ENCODE measurements at places on chromosomes 16 and 17.

DNA sequence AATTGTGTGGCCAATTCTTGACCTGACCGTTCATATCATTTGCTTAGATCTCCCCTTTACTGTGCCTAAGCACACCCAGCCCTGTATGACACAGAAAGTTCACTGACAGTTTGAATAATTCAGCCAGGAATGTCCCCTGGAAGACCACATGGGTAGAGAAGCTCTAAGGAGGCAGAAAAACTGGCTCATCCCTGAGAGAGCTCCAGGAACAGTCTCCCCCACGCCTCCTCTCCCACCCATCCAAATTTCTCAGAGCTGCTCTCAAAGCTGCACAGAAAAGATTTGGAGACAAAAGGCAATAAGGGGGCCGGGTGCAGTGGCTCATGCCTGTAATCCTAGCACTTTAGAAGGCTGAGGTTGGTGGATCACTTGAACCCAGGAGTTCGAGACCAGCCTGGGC, 11.2 kb downstream of the PRAC1 start:
- no peak for DNase-seq

GRCh38 chr16:89407282-89407924, 83.0 kb downstream of the ANKRD11 start:
- DNase-seq, result no peak

GRCh38 chr17:81917565-81918332, at the start of gene SIRT7:
SIRT7 (minus strand) TSS chr17:81918176; CDS start chr17:81918131, 45 bp downstream.
- no peak for DNase-seq

DNA sequence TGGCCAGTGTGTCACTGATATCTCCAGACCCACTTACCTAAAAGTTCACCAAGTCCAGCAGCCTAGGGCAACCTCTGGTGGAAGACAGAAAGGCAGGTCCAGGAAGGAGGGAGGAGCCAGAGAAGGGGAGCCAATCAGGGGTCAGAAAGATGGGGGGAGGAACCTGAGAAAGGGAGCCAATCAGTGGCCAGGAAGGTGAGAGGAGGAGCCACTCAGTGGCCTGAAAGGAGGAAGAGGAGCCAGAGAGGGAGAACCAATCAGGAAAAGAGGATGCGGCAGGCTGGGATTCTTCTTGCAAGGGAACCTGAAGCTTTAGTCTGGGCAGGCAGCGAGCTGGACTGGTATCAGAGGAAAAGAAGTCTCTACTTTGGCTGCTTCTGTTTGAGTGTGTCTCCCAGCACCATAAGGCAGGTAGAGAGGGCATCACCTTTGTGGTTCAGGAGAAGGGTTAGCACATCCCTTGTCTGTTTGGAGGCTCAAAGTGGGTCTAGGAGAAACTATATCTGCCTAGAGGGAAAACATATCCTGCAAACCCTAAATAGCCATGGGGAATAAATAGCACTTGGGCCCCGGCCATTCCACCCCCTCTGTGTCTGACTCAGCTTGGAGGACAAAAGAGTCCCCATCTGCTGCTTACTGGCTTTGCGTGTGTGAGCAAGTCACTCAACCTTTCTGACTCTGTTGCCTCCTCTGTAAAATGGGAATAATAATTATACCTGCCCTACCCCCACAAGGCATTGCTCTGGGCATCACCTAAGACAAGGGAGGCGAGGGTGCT, 43.4 kb upstream of the CRHR1 start:
- DNase-seq, result no peak

- peak; percentile 52 for DNase-seq
Measured at GRCh38 chr17:4208238-4208637, 55.5 kb downstream of the ANKFY1 start.

- no peak for DNase-seq
Measured at GRCh38 chr17:21687136-21687953, 5.0 kb upstream of the KCNJ18 start.

DNA sequence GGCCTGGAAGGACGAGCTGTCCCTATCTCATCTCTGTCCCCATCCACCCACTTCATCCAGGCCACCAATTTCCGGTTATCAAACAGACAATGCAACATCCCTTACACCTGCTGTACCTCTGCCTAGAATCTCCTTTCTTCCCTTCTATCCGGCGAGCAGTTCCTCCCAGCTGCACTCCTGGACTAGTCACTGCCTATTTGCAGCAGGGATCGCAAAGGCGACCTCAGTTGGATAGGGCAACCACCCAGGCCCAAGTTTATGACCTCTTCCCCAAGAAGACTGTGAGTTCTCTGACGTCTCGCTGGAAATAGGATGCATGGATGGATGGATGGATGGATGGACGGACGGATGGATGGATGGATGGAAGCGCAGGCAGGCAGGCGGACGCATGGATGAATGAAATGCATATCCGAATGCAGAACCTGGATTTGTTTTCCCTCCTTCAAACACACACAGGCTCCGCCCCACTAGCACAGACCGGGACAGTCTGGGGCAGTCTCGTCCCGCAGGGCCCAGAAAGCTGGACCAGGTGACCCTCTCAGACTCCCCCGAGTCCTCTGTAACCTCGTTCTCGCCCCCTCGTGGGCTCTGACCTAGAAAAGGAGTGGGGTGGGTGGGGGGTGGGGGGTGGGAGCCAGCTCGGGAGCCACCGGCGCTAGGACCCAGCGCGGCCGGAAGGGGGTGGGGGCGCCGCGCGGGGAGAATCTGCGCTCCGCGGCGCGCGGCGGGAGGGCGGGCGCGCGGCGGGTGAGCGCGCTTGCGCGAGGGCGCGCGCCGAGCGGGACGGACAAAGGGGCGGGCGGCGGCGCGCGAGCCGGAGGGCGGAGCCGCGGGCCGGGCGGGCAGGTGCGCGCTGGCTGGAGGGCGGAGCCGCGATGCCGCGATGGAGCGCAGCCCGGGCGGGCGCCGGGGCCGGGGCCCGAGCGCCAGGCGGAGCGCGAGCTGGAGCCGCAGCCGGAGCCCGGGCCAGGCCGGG, at the start of gene SBK1:
Gene SBK1 (plus strand): TSS at position 875 of the 976 bp plus-strand sequence. CDS start 24,867 bp downstream, outside the sequence.
- no peak for DNase-seq

DNA sequence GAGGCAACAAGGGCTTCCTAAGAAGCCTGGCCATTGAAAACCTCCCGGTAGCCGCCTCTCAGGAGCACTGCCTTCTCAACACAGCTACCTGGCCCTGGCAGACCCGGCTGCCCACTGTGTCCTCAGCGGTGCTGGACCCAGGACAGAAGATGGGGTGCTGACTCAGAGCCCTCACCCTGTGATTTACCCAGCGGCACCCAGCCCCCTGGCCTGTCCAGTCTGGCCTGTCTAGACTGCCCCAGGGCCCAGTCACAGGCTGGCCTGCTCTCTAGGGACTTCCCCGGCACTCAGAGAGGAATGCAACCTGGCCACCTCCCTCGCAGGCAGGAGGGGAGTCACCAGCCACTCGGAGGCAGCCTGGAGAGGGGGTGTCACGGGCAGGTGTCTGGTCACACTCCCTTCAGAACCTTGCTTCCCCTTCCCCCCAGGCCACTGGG, 20.1 kb downstream of the PIEZO1 start:
- DNase-seq, result no peak

- no peak for DNase-seq
Measured at GRCh38 chr17:80605326-80606066, 60.9 kb downstream of the RPTOR start.

DNA sequence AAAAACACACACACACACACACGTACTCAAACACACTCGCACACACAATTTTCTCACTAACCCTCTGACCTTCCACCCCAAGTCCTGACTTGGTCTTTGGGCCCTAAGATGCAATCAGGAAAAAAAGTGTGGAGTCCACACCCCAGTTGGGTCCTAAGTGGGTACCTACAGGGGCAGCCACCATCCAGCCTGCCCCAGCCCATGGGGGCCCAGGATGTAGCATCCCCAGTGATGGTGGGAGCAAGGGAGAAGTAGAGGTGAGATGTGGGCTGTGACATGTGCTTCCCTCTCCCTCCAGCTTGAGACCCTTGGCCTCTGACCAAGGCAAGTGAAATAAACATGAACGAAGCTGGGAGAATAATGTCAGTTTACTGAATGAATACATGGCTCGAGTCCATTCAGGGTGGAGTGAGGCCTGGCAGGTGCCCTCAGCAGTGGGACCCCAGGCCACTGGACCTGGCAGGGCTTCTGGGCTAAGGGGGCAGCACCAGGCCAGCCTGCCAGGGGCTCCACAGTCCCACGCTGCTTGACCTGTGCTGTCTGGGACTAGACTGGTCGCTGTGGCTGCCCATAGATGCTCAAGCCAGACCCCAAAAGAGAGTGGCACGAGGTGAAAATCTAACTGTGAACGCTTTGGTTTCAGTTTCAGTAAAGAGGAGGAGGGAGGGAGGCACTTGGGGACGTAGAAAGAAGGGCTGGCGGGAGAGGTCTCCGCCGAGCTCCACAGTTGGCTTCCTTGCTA, 73.7 kb downstream of the MRC2 start:
- DNase-seq, result no peak

DNA sequence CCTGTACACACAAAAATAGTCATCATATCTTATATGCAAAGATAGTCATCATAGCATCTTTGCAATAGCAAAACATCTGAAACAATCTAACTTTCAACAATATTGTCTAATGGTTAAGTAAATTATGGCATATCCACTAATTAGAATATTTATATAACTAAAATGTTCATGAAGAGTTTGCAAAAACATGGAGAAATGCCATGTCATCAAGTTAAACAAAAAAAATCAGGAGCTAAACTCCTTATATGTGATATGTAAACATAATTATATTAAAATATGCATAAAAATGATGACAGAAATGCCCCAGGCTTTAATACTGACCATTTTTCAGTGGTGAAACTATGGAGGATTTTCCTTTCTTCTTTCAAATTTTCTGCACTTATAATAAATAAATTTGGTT, 22.3 kb upstream of the XYLT1 start:
- no peak for DNase-seq

GRCh38 chr16:75947626-75948239, 221.4 kb upstream of the CPHXL start:
- no peak for DNase-seq

DNA sequence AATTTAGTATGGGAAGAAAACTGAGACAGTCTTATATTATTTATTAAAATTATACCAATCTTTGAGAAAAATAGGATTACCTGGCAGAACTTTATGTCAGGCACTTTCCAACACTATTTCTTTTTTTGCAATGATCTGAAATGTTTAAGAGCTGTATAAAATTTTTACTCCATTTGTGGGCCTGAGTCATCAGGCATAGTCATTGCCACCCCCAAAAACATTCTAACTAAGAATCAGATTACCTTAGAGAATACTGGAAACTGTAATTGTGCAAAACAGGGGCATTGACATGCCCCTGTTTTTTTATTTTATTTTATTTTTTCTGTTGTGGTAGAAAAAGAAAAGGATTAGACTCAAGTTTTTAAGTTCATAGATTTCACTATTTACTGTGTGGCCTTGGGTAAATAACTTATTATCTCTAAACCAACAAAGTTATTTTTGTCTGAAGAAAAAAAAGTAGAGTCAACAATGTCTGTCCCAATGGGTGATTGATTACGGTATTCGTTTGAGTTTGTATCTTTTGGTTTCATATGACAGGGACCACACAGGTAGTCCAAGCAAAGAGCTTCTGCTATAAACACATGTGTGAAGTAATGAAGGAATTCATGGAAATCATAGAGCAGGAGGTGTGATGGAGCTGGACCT, 24.6 kb downstream of the VAT1L start:
- DNase-seq, result no peak

DNA sequence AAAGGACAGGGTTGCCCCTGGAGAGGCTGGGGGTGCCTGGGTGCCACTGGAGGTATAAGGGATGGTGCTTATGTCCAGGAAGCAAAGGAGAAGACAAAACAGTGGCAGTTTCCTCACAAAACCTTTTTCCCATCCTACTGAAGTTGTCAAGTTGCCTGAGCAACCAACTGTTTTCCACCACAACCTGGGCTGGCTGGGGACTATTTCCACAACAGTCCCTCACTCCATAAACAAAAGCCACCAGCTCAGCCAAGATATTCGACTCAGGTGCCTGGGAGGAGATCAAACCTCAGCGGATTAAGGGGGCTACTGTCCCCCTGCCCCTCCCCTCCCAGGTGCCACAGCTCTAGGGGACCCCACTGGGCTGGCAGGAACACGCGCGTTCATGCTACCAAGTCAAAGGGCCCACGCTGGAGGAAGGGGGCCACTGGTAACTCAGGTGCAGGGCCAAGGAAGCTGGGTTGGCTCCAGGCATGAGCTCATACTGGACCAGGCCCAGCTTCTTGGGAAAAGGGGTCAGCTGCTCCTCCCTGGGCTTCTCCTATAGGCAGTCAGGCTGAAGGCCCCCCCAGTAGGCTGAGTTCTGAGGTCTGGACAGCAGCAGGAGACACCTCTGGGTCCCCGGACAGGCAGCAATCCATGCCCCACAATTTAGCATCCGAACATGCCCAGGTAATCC, 45.7 kb upstream of the MRPS23 start:
- no peak for DNase-seq

- no peak for DNase-seq
Measured at GRCh38 chr16:58348986-58349385, 43.3 kb upstream of the GINS3 start.

Measured in AG09309 (cell line).